COLO829 (cell line): ENCODE measurements at places on chromosomes 3 and 15.

- DNase-seq: no peak
Observed at GRCh38 chr3:131007782-131008181, 18.8 kb downstream of the ASTE1 start.

DNA sequence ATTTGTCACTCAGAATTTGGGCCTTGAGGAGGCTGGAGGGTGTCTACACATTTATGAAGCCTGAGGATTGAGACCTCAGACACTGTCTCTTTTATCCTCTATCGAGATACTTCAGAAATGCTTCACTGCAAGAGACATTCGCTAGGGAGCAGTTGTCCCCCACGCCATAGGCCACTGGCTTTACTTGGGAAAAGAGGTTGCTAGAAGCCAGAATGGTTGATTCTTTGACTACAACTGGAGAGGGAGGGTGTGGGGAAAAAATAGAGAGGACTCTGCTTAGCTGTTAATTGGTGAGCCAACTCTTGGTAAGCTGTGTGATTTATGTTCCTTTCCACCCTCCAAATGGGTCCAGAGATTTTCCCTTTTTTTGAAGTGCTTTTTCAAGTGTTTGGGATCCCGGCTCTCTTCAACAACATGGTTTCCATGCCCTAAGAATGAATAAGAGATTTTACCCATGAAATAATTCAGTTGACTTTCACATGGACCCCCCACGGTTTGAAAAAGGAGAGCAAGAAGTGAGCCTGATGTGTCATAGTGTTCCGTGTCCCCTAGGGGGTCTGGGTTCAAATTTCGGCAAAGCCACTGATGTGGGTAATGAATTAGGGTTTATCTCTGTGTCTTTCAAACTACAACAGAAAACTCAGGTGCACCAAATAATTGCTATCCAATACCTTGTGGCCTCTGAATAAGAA is 2.7 kb downstream of the BOC start:
- DNase-seq: no peak

- DNase-seq: no peak
Observed at GRCh38 chr3:173938159-173938558, 540.6 kb downstream of the NLGN1 start.

- no peak for DNase-seq
Observed at GRCh38 chr3:126126811-126127431, 43.0 kb upstream of the SLC41A3 start.

- no peak for DNase-seq
Observed at GRCh38 chr3:55584030-55584429, 96.9 kb upstream of the WNT5A start.

DNA sequence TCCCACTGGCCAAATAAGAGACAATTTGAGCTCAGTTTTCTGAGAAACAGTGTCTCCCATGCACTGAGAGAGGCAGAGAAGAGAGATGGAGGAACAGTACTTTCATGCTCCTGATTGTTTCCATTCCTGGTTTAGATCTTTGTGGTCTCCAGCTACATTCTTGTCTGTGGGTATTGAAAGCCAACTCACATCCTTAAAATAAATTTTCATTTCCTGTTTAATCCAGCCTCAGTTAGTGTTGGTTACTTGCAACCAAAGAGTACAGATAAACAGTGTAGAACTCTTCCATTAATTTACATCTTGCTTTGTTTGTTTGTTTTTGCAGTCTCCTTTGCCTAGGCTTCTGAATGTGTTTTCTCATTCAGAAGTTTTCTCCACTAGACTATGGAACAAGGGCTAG is 123.7 kb upstream of the CLSTN2 start:
- DNase-seq: no peak

DNA sequence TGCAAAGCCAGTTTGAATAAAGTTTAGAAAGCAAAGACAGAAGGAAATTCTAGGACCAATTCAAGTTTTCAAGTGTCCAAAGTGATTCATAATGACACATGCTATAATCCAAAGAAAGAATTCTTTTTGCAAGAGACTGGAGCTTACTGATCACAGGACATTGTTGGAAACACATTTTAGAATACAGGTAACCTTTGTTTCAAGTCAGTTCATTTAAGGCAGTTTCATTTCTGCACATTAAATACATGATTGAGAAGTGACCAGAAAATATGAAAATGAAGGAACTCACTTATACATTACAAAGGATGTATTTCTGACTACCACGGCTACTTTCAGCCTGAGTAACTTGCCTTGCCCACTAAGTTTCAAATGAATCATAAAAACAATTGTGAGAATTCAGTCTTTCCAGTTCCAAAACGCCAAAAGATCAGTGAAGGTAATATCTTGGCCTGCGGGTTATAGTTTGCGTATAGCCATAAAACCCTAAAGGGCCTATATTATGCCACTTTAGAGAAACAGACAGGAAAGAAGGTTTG is 48.7 kb downstream of the PRICKLE2 start:
- DNase-seq: no peak

GRCh38 chr3:41975416-41976103 is 13.7 kb upstream of the ULK4 start:
- no peak for DNase-seq

GRCh38 chr15:39270221-39270855 is 310.5 kb upstream of the THBS1 start:
- DNase-seq: peak; percentile 48

DNA sequence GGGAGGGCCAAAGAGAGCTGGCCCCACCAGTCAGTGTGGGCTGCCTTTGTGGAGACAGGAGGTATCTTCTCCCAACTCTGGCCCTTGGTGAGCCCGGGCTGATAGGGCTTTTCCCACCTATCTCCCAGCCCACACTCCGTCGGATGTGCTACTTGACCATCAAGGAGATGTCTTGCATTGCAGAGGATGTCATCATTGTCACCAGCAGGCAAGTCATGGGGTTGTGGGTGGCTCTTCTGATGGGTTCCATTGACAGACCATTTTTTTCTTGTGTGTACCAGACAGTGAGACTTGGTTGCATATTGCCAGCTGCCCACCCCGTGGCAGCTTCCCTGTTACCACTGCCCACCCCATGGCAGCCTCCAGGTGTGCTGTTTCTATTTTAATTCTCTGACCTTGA is 3.3 kb downstream of the COPG1 start:
- no peak for DNase-seq

GRCh38 chr3:34703053-34703452 is 904.6 kb downstream of the PDCD6IP start:
- DNase-seq: no peak

- no peak for DNase-seq
Observed at GRCh38 chr3:6119367-6119766, 741.5 kb upstream of the GRM7 start.

- no peak for DNase-seq
Observed at GRCh38 chr3:128933213-128933921, 53.9 kb downstream of the ACAD9 start.

- no peak for DNase-seq
Observed at GRCh38 chr3:46868948-46869347, 5.7 kb upstream of the MYL3 start.

GRCh38 chr3:17535274-17535673 is 207.2 kb downstream of the TBC1D5 start:
- no peak for DNase-seq

DNA sequence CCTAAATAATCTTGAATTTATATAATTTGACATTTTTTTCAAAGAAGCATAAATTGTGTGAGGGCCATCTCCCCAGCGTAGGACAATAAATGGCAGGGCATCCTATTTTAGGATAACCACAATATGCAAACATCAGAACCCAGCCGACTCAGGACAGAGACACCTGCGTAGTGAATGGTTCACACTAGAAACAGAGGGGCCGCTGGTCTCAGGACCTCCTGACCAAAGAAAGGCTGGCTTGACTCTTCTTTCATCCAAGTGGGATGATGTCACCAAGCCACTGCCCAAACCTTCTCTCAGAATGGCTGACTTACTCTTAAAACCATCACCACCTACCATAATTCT is 162.1 kb downstream of the FOXP1 start:
- DNase-seq: no peak
